ENCODE measurements at places on chromosomes 5 and 9.

DNA sequence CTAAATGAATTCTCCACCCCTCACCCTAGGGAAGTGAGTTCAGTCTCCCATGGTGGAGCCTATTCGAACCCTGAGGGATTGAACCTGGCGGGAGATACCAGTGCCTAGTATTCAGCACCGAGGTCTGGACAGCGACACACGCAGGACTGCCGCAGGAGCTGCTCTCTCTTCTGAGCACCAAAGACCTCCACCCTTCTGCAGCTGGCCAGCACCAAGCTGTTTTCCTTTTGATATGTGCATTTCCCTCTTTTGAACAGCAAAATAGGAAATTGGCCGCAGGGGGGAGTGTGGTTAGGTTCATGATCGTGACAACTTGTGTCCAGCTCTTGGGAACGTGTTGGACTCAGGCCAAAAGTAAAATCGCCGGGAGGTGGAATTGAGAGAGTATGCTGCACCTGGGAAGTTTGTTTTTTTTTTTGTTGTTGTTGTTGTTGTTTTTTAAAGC lies 1.2 kb upstream of the PCSK1 start:
- DNase-seq = peak; percentile 68

GRCh38 chr5:14206028-14206725 lies 63.0 kb downstream of the TRIO start:
- DNase-seq = no peak

DNA sequence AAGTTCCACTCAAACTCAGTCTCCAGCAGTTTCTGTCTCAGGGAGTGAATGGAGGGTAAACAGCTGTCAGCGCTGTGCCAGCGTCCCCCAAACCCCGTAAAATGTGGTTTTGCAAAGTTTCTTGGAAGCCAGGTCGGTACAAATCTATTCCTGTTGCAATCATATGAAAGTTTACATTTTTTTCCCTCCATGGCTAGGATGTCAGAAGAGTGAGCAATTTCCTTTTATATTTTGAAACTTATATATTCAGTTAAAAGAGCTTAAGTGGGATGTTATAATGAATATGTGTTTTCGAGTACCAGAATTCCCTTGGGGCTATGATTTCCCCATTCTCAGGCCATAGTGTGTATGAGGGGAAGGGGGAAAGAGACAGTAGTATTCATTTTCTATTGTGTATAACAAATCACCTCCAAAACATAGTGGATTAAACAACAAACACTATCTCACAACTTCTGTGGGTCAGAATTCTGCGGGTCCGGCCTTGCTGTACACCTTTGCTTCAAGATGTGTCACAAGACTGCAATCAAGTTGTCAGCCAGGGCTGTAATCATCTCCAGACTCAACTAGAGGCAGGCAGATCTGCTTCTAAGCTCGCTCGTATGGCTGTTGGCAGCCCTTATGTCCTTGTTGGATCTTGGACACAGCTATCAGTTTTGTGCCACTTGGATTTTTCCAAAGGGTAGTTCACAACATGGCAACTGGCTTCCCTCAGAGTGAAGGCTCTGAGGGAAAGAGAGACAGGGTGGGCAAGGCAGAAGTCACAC lies 107.4 kb downstream of the SNX18 start:
- no peak for DNase-seq

- no peak for DNase-seq
Measured at GRCh38 chr9:96253059-96253696, 48.8 kb downstream of the HSD17B3 start.

GRCh38 chr9:136857581-136858412 lies 5.7 kb downstream of the MAMDC4 start:
- peak; percentile 14 for DNase-seq

- peak; percentile 17 for DNase-seq
Measured at GRCh38 chr5:95261437-95262175, 23.3 kb downstream of the MCTP1 start.

- no peak for DNase-seq
Measured at GRCh38 chr9:121483049-121483448, 16.6 kb downstream of the GGTA1 start.

DNA sequence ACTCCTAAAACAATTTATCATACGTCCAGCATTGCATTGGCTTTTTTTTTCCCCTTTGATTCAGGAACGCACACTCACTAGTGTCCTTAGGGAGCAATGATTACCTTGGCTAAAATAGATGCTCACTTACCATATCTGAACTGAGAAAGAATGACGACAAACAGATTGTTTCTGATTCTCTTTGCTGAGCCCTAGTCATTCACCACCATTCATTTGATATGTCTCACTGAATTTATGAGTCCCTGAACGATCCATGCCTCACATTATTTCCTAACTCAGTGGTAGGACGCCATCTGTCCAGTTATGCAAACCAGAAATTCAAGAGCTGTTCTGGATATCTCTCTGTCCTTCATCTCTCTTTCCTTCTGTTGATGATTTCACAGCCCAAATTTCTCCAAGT lies 39.3 kb upstream of the DAB2 start:
- DNase-seq = no peak

DNA sequence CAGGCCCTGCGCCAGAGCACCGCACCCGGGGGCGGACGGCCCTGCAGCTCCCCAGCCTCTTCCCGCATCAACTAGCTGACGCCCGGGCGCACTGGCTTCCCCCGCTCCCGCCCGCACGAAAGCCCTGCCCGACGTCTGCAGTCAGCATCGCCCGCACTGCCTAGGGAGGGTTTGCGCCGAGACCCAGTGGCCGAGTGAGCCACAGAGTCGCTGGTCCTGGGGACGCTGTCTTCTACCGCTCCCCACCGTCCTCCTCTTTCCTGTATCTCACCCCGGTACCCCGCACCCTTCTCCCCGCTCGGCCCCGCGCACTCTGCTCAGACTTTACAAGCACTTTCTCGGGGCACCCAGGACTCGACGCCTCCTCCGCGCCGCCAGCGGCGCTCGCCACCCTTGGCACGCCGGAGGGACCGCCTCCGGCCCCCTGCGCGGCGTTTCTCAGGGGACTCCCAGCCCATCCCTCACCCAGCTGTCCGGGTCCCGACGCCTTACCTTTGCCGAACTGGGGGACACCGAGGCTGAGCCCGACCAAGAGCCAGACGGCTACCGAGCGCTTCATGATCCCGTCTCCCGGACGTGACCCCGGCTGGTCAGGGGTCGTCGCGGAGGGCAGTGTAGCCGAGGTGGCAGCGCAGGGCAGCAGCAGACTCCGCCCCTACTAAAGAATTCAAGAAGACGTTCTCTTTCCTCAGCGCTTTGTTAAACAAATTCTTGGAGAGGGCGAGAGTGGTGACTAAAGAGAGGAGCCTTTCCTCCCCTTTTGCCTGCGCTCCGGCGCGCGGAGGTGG lies 670 bp downstream of the EDIL3 start:
- peak; percentile 59 for DNase-seq

DNA sequence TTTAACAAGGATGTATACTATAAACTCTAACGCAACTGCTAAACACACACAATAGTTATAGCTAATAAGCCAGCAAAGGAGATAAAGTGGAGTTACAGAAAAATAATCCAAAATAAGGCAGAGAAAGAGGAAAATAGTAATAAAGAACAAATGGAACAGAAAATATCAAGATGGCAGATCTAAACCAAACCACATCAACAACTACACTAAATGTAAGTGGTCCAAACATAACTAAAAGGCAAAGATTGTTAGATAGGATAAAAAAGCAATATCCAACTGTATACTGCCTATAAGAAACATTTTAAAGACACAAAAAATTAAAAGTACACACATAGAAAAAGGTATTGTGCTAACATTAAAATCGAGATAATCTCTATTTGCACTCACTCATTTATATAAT lies 5.6 kb upstream of the COL23A1 start:
- no peak for DNase-seq

- DNase-seq = no peak
Measured at GRCh38 chr9:89874351-89875321, 269.8 kb downstream of the GADD45G start.

Measured in BE2C (cell line).